Liver (tissue), 10 donors: ENCODE measurements at places on chromosomes 2 and 18. TPM values are rescaled to one million over a fixed set of nuclear protein-coding genes. Genes with fewer than 3 reads are reported as not detected.

Gene REG3G
- 0.28 TPM for total RNA-seq

DNA sequence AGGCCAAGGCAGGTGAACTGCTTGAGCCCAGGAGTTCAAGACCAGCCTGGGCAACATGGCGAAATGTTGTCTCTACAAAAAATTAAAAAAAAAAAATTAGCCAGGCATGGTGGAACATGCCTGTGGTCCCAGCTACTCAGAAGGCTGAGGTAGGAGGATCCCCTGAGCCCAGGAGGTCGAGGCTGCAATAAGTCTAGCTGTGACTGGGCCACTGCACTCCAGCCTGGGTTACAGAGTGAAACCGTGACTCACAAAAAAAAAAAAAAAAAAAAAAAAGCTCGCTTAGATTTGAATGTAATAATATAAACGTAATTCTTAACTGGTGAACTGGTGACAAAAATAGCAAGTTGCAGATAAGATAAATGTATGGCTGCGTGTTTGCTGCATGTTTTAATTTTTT, 56.5 kb downstream of the TFCP2L1 start:
- no peak for DNase-seq

Gene MOGAT1
- not detected for total RNA-seq

DNA sequence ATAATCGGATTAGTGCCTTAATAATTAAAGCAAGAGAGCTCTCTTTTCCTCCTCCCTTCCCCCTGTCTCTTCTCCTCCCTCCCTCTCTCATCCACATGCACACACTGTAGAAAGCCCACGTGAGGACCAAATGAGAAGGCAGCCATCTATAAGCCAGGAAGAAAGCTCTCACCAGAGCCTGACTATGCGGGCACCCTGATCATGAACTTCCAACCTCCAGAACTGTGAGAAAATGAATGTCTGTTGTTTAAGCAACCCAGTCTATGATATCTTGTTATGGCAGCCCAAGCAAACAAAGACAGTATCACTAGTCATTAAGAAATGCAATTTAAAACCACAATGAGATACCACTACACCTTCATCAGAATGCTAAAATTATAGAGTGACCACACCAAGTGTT, 220.3 kb downstream of the EN1 start:
- no peak for DNase-seq

DNA sequence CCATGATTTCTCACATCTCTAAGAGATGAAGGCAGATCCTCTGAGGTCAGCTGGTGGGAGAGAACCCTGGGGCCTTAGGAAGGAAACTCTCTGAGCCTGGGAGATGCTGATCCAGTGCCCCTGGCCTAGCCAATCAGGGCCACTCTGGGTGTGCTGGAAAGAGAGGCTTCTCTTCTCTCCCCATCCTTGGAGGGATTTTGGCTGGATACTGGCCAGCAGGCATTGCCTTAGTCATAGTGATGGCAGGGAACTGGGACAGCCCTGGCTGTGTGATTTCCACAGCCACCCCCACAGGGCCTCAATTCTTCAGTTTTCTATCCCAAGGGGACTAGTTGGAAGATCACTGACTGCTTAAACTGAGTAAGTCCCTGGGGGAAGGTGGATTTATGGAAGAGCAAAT, 26.6 kb upstream of the PLB1 start:
- DNase-seq, result no peak

Gene IKZF2
- 4.7 TPM for total RNA-seq
